Naive thymus-derived CD8-positive, alpha-beta T cell (primary cell): ENCODE measurements at places on chromosomes 2 and 18. TPM values are rescaled to one million over a fixed set of nuclear protein-coding genes. Genes with fewer than 3 reads are reported as not detected.

Gene KIF5C
- 9.4 TPM for total RNA-seq

Gene CENPA
- 0.44 TPM for total RNA-seq

Gene DSG3
- not detected for total RNA-seq

Gene SERPINB4
- not detected for total RNA-seq

Gene IL36RN
- total RNA-seq, result not detected

Gene IL1A
- total RNA-seq, result not detected

Gene PSMA8
- 1.4 TPM for total RNA-seq

Gene PPP1R1C
- total RNA-seq, result not detected

Gene ABHD1
- total RNA-seq, result 2.7 TPM

Gene NOSTRIN
- total RNA-seq, result 0.55 TPM

Gene THOC1
- 88.5 TPM for total RNA-seq

Gene WNT10A
- 1.8 TPM for total RNA-seq

Gene VSNL1
- not detected for total RNA-seq

Gene SPATA3
- total RNA-seq, result not detected

Gene ABCG8
- not detected for total RNA-seq

Gene OSR1
- total RNA-seq, result not detected

Gene NCKAP5
- total RNA-seq, result not detected

Gene SP140
- 23.1 TPM for total RNA-seq

Gene GRP
- total RNA-seq, result not detected

Gene DHRS9
- not detected for total RNA-seq

Gene ANKRD30B
- total RNA-seq, result not detected

Gene FAM237A
- not detected for total RNA-seq

Gene E2F6
- 14.3 TPM for total RNA-seq

Gene ACMSD
- total RNA-seq, result not detected

Gene ARID5A
- 100 TPM for total RNA-seq

Gene TBR1
- not detected for total RNA-seq

Gene DUSP2
- total RNA-seq, result 31.5 TPM

Gene ATOH8
- not detected for total RNA-seq

Gene DCTN1
- total RNA-seq, result 97.5 TPM

Gene ESPNL
- 0.34 TPM for total RNA-seq

Gene ARL5A
- 40.0 TPM for total RNA-seq

Gene ASPRV1
- 2.8 TPM for total RNA-seq

Gene ERICH2
- total RNA-seq, result not detected

Gene LIPG
- not detected for total RNA-seq

Gene DNER
- not detected for total RNA-seq

Gene ERBB4
- total RNA-seq, result not detected

Gene GREB1L
- total RNA-seq, result not detected

Gene EGR4
- total RNA-seq, result not detected

Gene SCLY
- total RNA-seq, result 31.0 TPM

Gene FNDC4
- not detected for total RNA-seq

Gene TXNDC2
- not detected for total RNA-seq

Gene GPATCH11
- 16.8 TPM for total RNA-seq

Gene ABCA12
- total RNA-seq, result not detected

Gene OTOS
- not detected for total RNA-seq

Gene MGAT5
- total RNA-seq, result 61.1 TPM

Gene KLHL41
- not detected for total RNA-seq

Gene GAD1
- not detected for total RNA-seq

Gene SLC4A5
- 12.7 TPM for total RNA-seq

Gene SMAD7
- total RNA-seq, result 32.5 TPM
